Esophagus muscularis mucosa (tissue), 4 donors: ENCODE measurements at places on chromosomes 7 and 10. TPM values are rescaled to one million over a fixed set of nuclear protein-coding genes. Genes with fewer than 3 reads are reported as not detected.

DNA sequence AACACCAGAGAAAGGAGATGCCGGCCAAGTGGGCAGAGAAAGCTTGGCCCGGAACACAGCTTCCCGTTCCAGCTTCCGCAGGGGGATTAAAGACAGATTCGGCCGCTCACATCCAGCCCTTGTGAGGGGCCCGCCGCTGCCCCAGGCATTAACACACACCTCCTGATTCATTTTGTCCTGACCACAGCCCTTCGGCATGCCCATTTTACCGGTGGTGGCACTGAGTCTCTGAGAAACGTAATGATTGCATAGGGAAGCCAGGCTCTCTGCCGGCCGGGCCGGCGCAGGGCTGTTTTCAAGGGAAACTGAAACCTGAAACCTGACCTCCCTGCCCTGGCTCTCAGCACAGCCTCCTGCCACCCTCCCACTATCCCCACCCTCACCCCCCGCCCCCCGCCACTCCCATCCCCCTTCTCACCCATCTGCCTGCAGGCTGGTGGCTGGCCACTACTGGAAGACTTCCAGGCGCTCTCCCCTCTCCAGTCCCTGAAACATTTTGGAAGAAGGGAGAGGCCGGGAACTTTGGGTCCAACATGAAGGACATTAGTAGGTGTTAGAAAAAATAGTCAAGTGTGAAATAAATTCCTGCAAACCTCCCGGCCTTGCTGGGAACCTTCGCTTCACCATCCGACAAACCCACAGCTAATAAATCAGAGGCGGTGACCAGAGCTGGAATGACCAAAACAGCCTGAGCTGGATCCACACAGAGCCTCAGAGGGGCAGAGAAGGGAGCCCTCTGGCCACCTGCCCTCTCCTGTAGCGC, 83.5 kb upstream of the CUX1 start:
- peak overlapping the region; percentile 53 for H3K4me3 ChIP-seq
- H3K27me3 ChIP-seq = no peaks in the 10 kb centered on the region
- DNase-seq = no peak
- H3K4me1 ChIP-seq = peaks cover 19% of the 10 kb centered on the region

DNA sequence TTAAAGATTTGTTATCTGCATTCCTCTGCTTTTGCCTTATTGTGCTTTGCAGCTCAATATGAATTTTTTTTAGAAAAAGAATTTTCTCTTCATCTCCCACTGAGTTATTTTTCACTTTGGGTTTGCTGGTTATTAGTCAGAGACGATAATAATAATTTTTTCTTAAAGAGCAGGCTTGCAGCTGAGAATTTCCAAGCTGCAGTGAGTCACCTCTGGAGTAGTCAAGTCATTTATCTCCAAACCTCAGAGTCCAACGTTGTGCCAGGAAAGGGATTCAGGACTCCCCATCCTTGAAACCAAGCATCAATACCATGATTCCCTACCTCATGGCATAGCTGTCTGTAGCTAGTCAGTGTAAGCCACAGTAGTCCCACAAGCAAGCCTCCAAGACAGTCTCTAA, 15.2 kb upstream of the EGR2 start:
- no peaks in the 10 kb centered on the region for H3K4me1 ChIP-seq
- H3K4me3 ChIP-seq = no peak overlapping the region
- H3K27ac ChIP-seq = no peak overlapping the region
- H3K36me3 ChIP-seq = no peaks in the 10 kb centered on the region

The MRPS33 gene
- 26.2 TPM for total RNA-seq

GRCh38 chr10:44011603-44011981, 362.9 kb upstream of the ZNF32 start:
- peak; percentile 88 for DNase-seq
- H3K27me3 ChIP-seq = no peaks in the 10 kb centered on the region
- H3K4me1 ChIP-seq = peaks cover 28% of the 10 kb centered on the region
- H3K4me3 ChIP-seq = no peak overlapping the region
- H3K27ac ChIP-seq = no peak overlapping the region

The AQP1 gene
- total RNA-seq = 518 TPM

The CDC14C gene
- total RNA-seq = not detected

The NAT16 gene
- total RNA-seq = not detected

The CFAP46 gene
- total RNA-seq = under 0.01 TPM

DNA sequence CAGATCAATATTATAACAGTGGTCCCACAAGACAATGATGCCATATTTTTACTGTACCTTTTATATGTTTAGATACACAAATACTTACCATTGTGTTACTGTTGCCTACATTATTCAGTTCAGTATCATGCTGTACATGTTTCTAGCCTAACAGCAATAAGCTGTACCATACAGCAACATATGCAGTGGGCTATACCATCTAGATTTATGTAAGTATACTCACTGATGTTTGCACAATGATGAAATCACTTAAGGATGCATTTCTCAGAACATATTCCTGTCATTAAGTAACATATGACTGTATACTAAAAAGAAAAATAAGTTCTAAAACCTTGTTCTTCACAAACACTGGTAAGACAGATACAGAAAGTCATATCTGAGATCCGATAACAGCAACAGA, 468.6 kb upstream of the SEMA3A start:
- H3K27me3 ChIP-seq = no peaks in the 10 kb centered on the region
- no peak overlapping the region for H3K4me3 ChIP-seq
- peaks cover 10% of the 10 kb centered on the region for H3K4me1 ChIP-seq

The PRSS37 gene
- total RNA-seq = not detected

The CYP2C19 gene
- total RNA-seq = not detected

DNA sequence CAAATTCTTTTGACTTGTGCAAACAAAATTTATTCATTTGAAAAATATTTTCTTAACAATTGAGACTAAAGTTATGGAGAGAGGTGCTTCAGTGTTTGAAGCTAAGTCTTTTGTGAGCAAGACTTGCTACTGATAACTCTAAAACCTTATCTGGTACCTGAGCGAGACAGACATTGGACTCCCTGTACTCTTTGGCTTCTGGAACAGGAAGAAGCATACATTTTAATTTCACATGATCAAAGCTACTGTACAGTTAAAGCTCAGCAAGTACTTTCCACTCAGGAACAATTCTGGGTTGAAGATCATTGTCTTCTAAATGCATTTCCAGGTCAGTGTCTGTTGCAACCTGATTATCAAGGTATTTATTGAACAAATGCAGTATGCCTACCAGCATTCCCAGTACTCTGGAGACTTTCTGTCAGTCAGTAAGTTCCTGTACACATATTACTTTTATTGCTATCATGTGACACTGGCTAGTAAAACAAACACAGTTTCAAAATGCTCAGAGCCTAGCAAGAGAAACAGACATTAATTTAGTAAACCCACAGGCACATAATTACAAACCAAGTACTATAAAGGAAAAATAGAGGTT, 42.4 kb downstream of the CABCOCO1 start:
- no peak for DNase-seq
- H3K36me3 ChIP-seq = no peaks in the 10 kb centered on the region
- no peaks in the 10 kb centered on the region for H3K27me3 ChIP-seq
- H3K27ac ChIP-seq = no peak overlapping the region
- H3K4me1 ChIP-seq = peaks cover 10% of the 10 kb centered on the region
- H3K4me3 ChIP-seq = no peak overlapping the region

DNA sequence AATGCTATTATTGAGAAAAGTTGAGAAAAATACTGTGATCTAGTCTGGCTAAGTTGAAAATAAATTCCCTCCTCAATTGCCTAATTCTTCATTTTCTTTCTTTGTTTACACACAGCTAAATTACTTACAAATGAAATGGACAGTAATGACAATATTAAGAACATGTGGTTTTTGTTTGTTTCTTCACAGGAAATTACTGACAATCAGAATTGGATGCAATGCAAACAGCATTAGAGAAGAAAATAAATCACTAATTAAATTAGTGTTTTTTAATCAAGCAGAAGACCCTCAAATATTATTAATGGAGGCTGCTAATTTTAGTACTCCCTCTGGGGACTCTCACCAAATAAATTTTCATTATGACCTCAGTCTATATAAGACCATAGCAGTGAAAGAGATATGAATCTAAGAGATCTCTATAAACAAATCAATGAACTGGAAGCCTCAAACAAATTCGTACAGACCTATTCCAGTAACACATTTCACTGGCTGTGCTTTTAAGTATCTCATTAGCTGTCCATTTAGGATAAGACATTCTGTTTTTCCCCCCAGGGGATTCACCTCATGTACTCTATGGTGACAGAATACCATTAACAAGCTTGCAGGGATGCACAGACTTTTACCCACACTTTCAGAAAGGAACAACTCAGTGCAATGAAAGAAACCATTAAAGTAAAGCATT, 202.0 kb upstream of the DGKB start:
- DNase-seq = no peak
- H3K36me3 ChIP-seq = no peaks in the 10 kb centered on the region
- H3K27me3 ChIP-seq = no peaks in the 10 kb centered on the region
- H3K27ac ChIP-seq = no peak overlapping the region
- H3K4me3 ChIP-seq = no peak overlapping the region

DNA sequence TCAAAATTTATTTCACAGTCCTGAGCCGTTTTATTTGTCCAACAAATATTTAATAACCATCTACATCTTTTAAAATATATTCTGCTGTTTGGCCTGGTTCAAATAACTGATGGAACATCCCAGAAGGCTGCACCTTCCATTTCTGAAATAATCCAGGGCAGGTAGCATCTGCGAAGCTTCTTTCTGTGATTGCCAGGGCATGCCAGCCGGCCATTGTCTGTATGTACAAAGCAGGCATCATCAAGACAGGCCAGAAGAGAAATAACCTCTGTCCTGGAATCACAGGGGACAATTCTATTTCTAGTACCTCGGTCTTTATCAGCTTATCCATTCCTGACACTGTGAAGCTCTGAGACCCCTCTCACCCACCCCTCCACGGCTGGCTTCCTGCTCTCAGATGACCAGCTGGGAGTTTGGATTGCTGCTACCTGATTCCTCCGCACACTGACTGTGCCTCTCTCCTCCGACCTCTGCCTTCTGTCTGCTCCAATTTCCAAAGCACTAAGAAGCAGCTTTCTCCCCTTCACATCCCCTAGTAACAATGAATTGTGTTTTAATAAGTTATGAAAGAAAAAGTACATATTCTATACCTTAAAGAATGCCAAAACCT, 8.0 kb downstream of the DGKI start:
- peaks cover 9% of the 10 kb centered on the region for H3K27me3 ChIP-seq
- DNase-seq = no peak
- no peak overlapping the region for H3K27ac ChIP-seq
- H3K36me3 ChIP-seq = no peaks in the 10 kb centered on the region
- peaks cover 14% of the 10 kb centered on the region for H3K4me1 ChIP-seq
- H3K4me3 ChIP-seq = no peak overlapping the region

DNA sequence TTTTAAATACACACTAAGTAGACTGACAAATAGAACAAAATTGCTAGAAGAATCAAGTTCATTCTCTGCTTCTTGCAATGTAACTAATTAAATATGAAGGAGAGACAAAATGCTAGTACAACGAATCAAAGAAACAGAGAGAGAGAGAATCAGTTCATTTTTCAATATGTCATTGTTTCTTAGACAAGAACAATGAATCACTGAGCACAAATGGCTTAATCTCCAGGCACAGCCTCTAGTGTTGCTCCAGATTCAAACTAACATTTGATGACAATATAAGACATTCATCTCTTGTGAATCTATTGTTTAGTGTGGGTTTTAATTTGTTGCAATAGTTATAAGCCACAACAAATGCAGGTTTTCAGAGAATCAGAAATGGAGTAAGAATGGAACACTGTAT, 357.4 kb upstream of the TMEM229A start:
- no peaks in the 10 kb centered on the region for H3K4me1 ChIP-seq
- H3K27me3 ChIP-seq = no peaks in the 10 kb centered on the region
- no peaks in the 10 kb centered on the region for H3K36me3 ChIP-seq
- no peak overlapping the region for H3K4me3 ChIP-seq
- DNase-seq = no peak
- H3K27ac ChIP-seq = no peak overlapping the region

DNA sequence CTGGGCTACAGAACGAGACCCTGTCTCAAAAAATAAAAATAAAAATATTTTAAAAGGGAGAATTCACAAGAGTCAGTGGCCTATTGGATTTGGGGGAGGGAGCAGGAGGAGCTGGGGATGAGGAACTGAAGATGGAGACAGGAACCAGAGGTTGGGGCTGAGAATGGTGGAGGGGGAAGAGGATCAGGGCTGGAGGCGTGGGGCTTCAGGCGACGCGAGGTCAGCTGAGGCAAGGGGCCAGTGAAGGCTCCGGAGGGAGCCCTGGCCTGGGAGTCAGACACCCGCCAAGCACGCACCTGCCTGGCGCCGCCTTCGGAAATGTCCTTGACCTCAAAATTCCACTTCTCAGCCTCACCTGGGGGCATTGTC, 671 bp upstream of the CLEC2L start:
- no peak overlapping the region for H3K4me3 ChIP-seq
- H3K27ac ChIP-seq = no peak overlapping the region
- DNase-seq = no peak
- H3K36me3 ChIP-seq = no peaks in the 10 kb centered on the region
- H3K27me3 ChIP-seq = peaks cover 4% of the 10 kb centered on the region
- peaks cover 12% of the 10 kb centered on the region for H3K4me1 ChIP-seq

The TCAF2 gene
- total RNA-seq = 0.83 TPM

The ANK3 gene
- total RNA-seq = 44.9 TPM

The OR2A42 gene
- 0.19 TPM for total RNA-seq

The PPP1R17 gene
- not detected for total RNA-seq

GRCh38 chr7:133167300-133167699, 85.4 kb upstream of the CHCHD3 start:
- H3K27ac ChIP-seq = no peak overlapping the region
- H3K4me3 ChIP-seq = no peak overlapping the region
- no peaks in the 10 kb centered on the region for H3K36me3 ChIP-seq

GRCh38 chr7:105521027-105521716, 899 bp downstream of the PUS7 start:
- peaks cover 14% of the 10 kb centered on the region for H3K4me1 ChIP-seq
- H3K27ac ChIP-seq = peak overlapping the region; percentile 90
- DNase-seq = no peak
- no peaks in the 10 kb centered on the region for H3K36me3 ChIP-seq

DNA sequence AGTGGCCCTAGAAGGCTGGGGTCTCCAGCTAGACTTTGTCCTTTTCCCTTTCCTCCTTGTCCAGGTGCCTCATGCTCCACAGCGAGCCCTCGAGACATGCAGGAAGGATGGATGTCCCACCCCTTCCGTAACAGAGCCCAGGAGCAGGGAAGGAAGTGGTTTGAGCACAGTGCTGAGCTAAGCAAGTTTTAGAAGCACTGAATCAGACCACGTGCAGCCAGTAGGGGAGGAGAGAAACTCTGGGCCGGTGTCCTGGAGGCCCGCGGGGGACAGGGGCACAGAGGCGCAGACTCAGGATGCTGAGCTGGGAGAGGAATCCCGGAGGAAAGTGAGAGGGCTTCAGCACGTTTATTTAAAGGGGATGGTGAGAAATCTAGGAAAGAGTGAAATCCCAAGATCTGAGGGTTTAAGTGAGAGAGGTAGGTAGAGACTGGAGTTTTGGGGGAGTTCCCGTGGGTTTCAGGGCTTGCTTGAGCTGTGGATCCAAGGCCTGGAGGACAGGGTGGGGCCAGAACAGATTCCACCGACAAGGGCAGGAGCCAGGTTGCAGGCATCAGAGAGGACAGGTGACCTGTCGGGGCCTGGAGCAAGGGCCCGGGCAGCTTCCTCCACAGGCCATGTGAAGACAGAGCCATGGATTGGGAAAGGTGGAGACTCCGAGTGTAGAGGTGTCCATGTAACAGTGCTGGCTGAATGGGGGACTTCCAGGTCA, 4.4 kb upstream of the IRF5 start:
- H3K4me1 ChIP-seq = peaks cover 16% of the 10 kb centered on the region
- no peaks in the 10 kb centered on the region for H3K36me3 ChIP-seq
- H3K27ac ChIP-seq = no peak overlapping the region
- no peak for DNase-seq

- H3K4me1 ChIP-seq = no peaks in the 10 kb centered on the region
- no peaks in the 10 kb centered on the region for H3K27me3 ChIP-seq
- no peak overlapping the region for H3K27ac ChIP-seq
- H3K36me3 ChIP-seq = no peaks in the 10 kb centered on the region
Observed at GRCh38 chr10:71554671-71555070, 158.0 kb downstream of the CDH23 start.

The UTF1 gene
- not detected for total RNA-seq

The NPY gene
- 70.1 TPM for total RNA-seq
